Activated CD4-positive, alpha-beta memory T cell treated with anti-CD3 and anti-CD28 coated beads, Interleukin-2, amount 10 ng/mL, durations not matched to agents 7 days and 5 days (primary cell): ENCODE measurements at places on chromosomes 13 and 19. TPM values are rescaled to one million over a fixed set of nuclear protein-coding genes. Genes with fewer than 3 reads are reported as not detected.

Gene FGF22
- total RNA-seq: not detected

Gene EDDM13
- total RNA-seq: 1.4 TPM

Gene ZNF616
- total RNA-seq: 8.5 TPM

Gene KLK14
- not detected for total RNA-seq

Gene KCNN4
- total RNA-seq: 71.7 TPM

Gene PTH2
- total RNA-seq: not detected

Gene RGCC
- 62.4 TPM for total RNA-seq

Gene SLC6A16
- 3.0 TPM for total RNA-seq

Gene ELANE
- not detected for total RNA-seq

Gene REX1BD
- total RNA-seq: 81.2 TPM

Gene ARHGEF7
- total RNA-seq: 67.9 TPM

Gene CDX2
- total RNA-seq: not detected

Gene KCTD4
- not detected for total RNA-seq
